ENCODE measurements at places on chromosomes 7 and 10.

DNA sequence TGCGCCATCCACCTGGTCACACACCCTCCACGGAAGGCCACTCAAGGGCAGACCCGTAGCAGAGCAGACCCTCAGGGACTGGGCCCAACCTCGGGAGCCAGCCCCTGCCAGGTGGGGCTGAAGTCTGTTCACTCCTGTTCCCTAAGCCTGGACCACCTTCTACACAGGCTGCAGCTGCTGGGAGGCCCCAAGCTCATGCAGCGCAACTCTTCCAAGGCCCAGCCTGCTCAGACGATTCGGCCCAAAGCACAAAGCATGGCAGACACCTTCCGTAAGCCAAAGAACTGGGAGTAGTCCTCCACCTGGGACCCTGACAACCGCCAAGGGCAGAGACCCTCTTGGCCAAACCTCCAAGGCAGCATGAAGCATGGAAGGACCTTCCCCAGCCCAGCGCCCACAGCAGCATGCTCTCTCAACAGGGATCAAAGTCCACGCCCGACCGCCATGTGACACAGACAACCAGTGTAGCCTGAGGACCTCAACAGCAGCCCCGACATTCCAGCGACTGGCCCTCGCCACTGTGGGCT is 11.5 kb downstream of the SHH start:
- DNase-seq: no peak

- no peak for DNase-seq
Observed at GRCh38 chr7:5222841-5223411, 32.9 kb downstream of the WIPI2 start.

GRCh38 chr7:127996253-127997071 is 34.8 kb downstream of the LRRC4 start:
- DNase-seq: no peak

DNA sequence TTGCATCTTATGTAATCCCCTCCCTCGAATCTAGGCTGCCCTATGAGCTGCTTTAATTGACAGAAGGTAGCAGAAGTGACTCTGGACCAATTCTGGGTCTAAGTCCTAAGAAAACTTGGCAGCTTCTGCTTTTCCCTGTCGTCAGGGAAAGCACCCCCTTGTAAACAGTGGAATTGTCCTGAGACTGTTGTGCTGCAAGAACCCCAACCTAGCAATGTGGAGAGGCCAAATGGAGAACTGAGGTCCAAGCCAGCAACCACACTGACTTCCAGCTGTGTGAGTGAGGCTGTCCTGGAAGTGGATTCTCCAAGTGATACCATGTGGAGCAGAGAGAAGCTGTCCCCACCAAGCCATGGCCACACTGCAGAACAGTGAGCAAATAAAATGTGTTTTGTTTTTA is 75.5 kb downstream of the ARHGAP22 start:
- DNase-seq: no peak

- no peak for DNase-seq
Observed at GRCh38 chr10:15884447-15884846, 24.1 kb upstream of the MINDY3 start.

GRCh38 chr10:70430493-70431445 is 10.7 kb downstream of the NODAL start:
- no peak for DNase-seq

GRCh38 chr7:74181821-74182220 is 7.7 kb downstream of the EIF4H start:
- no peak for DNase-seq

DNA sequence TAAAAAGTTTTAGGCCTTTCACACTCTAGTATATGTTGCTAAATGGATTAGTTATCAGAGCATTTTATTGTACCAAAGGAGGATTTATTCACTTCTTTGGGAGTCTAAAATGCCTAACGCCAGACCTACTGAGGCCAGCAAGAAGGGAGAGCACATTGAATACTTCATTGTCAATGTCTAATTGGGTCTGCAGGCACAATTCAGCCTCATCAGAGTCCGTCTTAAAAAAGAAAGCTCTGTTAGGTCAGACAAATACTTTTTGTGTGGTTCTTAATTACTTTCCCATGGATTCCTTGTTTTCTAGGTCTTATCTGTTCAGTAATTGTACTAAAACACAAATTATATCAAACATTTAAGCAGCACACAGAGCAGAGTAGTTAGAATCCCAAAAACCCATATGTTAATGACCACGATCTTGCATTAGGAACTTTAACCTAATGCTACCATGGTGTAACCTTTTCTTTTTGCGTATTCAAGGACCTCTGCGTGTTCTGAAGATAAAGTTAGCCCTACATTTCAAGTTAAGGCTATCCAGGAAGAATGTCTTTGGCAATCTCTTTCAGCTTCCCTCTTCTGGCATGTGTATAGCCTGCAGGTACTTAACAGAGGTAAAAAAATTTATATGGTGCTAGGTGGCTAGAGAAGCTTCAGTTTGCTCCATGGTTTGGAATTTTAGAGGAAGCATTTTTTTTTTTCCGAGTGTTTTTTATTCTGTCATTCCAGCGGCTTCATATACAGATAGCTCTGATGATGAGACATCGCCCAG is 45.7 kb upstream of the STRIP2 start:
- no peak for DNase-seq

DNA sequence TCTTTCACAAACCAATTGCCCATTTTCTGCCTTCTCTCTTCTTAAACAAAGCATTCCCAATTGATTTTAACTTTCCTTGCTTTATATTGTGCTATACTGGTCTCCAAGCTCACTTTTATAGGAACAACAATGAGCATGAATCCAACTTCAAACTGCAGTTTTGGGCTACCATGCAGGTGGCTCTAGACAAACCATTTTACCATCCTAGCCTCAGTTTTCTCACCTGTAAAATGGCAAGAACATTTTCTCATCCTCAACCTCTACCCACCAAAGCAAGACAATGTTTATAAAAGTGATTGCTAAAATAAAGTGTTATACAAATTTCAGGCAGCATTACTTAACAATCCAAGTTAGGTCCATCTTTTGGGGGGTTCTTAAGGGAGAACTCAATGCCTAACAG is 66.8 kb upstream of the ASAH2 start:
- no peak for DNase-seq

DNA sequence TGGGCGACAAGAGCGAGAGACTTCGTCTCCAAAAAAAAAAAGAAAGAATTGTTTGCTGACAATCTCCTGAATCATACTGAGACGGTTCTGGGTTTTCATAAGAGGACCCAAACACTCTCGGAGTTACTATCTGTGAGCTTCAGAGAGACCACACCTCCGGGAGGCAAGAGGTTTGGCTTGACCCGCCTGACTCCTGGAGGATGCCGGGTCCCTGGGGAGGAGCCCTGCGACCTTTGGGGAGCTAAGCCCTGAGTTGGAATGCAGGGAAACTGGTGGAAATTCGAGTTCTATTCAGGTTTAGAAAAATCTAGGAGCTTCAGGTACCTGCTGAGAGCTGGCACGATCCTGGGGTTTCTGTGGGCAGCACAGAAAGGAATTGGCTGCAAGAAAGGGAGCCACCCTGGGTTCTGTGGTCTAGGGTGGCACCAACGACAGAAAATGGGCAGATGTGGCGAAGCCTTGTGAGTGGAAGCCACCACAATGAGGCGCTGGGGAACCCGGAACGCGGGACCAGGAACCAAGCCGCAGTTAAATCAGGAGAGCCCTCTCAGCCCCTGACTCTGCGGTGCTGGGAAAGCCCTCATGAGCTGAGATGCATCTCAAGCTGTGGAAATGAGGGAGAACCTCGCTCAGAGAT is 21.9 kb upstream of the GATAD1 start:
- DNase-seq: no peak

- no peak for DNase-seq
Observed at GRCh38 chr10:19791032-19791431, 25.2 kb upstream of the PLXDC2 start.

DNA sequence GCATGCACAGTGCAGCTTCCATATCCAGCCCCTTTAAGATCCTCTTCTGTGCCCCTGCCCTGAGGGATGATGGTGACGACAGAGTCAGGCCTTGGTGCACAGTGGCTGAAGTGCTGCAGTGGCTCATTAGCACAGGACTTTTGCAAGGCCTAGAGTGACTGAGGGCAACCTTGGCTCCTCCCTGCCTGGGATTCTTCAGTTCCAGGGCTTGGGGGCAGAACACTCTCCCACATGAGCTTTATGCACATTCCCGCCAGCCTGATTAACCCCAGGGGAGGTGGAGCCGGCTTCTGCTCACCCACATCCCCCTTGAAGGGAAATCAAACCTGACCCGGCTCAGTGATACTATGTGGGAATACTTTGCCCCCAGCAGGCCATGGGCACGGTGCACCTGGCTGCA is 253.4 kb downstream of the GALNT17 start:
- DNase-seq: no peak

- no peak for DNase-seq
Observed at GRCh38 chr7:25894002-25894901, 257.7 kb upstream of the NFE2L3 start.

GRCh38 chr10:4436103-4436502 is 389.9 kb upstream of the AKR1E2 start:
- DNase-seq: no peak

GRCh38 chr10:97017474-97017903 is 168.3 kb downstream of the SLIT1 start:
- no peak for DNase-seq

GRCh38 chr7:44265728-44266127 is 59.7 kb downstream of the CAMK2B start:
- DNase-seq: no peak

DNA sequence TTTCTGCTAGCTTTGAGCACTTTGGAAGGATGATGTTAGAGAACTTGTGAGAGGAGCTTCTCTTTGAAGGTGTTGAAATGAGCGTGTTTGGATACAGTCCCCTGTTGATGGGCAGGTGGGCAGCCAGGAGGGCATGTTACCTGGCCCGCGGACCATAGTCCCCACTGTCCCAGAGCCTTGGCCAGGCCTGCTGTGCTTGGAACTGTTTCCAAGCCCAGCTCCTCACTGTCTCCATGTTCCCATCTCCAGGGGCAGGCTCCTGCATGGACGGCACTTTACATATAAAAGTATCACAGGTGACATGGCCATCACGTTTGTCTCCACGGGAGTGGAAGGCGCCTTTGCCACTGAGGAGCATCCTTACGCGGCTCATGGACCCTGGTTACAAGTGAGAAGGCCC is 27.2 kb upstream of the TRIM8 start:
- DNase-seq: no peak
